Astrocyte (in vitro differentiated cells and primary cell): ENCODE measurements at places on chromosomes 3 and 15.

GRCh38 chr3:11699083-11699427 is 55.3 kb upstream of the VGLL4 start:
- DNase-seq: peak; percentile 68

DNA sequence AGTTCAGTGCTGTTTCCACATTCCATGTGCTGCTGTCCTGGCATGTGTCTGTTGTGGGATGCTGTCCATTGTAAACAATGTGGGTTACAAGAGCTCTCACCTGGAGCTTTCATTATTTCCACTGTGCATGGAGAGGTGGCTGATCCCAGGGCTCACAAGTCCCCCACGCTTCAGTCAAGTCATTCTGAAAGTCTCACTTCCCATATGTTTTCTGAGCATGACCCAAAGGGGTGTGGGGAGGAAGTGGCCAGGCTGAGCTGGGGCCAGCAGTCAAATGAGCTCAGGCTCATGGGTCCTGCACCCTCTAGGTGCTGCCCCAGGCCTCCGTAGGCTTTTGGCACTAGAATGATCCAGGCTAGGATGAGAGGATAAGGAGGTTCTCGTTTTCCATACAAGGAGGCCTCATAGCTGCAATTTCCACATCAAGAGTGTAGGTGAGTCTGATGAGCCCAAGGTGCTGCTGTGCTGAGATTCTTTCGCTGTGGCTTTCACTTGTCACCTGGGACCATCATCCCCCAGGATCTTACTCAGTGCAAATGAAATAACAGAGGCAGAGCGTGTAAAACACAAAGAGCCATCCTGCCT is 22.0 kb downstream of the STARD5 start:
- no peak for DNase-seq

- no peak for DNase-seq
Observed at GRCh38 chr3:23981136-23981535, 36.0 kb downstream of the NR1D2 start.

- no peak for DNase-seq
Observed at GRCh38 chr3:116316771-116317170, 128.5 kb downstream of the LSAMP start.

DNA sequence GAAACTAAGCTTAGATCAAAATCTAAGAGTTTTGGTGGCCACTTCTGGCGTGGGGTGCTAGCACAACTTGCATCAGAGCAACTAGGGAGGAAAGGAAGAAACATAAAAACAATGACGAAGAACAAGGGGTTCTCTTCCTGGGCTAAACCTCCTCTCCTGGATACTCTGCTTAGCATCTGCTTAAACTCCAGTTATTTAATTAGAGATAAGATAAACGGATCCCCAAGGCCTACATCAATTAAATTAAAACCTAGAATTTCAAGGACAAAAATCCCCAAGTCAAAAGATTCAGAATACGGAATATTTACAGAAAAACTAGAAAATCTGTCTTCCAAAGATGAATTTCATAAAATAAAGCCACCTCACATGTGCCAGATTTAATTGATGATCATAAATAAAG is 281.9 kb downstream of the SHOX2 start:
- no peak for DNase-seq

DNA sequence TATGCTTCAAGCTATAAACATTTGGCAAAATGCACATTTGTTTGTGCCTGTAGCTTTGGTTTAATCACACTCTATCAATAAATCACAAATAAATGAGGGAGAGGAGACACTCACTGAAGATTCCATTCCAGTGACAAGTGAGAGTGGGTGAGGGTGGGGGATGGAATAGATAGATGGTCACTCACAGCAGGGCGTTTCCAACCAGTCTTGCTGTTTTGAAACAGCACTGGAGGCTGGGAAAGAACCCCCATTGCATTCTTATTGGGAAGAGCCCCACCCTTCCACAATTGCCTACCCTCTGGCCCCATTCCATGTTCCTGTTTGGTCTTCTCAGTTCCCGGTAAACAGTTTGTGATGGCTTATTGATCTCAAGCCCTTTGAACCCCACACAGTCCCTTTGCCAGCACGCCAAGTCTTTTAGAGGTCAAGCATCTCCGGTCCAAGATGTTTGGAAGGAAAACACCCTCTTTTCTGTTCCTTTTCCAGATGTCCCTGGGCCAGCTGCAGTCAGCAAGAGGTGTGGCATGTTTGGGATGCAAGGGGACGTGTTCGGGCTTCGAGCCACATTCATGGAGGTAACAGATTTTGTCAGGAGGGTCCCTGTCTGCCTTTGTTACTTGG is 30.7 kb downstream of the LMCD1 start:
- DNase-seq: peak; percentile 53

DNA sequence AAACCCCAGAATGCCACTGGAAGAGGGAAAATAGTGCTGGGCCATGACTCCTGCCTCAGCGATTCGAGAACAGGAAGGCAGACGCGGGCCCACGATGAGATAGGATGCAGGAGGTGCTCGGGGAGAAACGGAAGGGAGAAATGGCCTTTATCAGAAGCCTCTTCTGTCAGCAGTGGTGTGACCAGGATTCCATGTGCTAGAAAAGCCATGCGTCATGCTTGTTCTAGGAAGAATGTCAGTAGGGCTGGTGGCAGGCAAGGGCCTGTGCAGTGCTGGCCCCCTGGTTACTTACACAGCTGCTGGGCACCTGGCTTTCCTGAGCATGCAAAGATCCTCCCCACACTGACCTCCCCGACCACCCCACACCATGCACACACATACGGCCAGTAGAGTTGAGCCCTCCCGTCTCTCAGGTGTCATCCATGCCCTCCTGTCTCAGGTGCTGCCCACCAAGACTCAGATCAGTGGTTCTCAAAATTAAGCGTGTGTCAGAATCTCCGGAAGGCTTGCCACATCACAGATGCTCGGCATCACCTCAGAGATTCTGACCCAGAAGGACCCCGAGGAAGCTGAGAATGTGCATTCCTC is 106.7 kb downstream of the ADAMTS17 start:
- DNase-seq: no peak

GRCh38 chr15:60869851-60870250 is 359.3 kb downstream of the RORA start:
- no peak for DNase-seq

DNA sequence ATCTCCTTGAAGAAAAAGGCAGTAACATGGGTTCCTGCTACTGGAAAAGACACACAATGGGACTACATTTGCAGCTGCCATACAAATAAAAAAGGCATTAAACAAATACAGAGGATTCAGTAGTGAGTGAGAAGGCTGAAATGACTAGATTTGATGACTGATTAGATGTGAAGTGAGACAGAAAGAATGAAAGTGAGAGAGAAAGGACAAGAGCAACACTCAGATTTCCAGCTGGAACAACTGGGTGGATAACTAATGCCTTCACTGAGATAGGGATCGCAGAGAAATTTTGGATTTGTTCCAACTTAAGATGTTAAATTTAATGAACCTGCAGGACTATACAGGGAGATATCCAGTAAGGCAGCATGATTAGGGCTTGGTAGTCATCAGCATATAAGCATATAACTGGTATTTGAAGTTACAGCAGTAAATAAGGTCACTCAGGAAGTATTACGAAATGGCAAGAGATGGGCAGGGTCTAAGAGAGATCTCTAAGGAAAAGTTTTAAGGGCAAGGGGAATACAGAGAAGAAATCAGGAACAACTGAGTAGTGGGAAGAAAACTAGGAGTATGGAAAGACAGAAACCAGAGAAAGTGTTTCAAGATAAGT is 8.2 kb downstream of the OSBPL11 start:
- no peak for DNase-seq

- no peak for DNase-seq
Observed at GRCh38 chr15:28901587-28901980, 15.8 kb downstream of the APBA2 start.

DNA sequence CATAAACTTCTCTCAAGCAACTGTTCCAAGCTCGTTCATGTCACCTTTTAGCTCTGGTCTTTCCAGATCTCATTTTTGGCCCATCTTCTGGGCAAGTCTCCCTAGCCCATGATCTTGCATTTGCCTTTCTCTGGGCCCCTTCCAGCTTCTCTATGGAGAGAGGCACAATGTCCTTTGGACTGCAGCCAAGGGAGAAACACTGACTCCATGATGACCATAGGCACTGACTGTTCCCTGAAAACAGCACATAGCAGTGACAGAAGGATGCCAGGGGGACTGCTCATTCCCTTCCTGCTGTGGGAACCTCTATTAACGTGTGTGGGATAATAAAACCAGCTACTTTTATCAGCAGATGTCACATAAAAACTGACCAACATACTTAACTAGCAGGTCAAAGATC is 60.3 kb downstream of the STRIT1 start:
- peak; percentile 65 for DNase-seq

DNA sequence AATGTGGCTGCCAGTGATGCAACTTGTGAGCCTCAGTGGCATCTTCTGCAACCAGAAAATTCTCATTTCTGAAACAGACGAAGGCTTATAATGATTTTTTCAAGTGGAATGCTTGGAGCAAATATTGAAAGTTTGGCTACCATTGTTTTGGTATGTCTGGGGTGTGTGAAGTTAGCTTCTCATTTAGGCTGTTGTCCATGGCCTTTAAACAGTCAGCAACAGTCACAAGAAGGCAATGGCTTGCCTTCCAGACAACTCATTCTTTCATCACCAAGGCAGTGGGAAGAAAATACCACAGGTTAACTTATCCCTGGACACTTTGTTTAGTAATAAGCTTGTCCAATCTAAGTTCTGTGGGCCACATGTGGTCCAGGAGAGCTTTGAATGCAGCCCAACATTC is 4.7 kb upstream of the BNC1 start:
- peak; percentile 74 for DNase-seq

DNA sequence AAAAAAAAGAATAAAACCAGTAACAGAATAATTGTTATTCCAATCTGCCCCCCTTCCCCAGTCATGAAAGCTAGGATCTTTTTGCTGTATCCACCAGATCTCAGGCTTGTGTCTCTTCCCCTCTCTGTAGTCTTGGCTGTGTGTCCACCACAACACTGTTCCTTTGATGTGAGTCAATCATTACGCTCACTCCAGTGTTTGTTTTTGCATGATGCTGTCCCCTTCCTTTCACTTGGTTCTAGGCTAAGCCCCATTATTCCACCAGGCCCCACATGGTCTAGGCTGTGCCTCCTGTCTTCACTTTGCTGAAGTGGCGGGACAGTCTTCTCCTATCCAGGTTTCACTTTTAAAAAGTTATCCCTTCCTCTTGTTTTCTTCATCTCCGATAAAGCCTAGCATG is 13.6 kb downstream of the ACKR2 start:
- no peak for DNase-seq

DNA sequence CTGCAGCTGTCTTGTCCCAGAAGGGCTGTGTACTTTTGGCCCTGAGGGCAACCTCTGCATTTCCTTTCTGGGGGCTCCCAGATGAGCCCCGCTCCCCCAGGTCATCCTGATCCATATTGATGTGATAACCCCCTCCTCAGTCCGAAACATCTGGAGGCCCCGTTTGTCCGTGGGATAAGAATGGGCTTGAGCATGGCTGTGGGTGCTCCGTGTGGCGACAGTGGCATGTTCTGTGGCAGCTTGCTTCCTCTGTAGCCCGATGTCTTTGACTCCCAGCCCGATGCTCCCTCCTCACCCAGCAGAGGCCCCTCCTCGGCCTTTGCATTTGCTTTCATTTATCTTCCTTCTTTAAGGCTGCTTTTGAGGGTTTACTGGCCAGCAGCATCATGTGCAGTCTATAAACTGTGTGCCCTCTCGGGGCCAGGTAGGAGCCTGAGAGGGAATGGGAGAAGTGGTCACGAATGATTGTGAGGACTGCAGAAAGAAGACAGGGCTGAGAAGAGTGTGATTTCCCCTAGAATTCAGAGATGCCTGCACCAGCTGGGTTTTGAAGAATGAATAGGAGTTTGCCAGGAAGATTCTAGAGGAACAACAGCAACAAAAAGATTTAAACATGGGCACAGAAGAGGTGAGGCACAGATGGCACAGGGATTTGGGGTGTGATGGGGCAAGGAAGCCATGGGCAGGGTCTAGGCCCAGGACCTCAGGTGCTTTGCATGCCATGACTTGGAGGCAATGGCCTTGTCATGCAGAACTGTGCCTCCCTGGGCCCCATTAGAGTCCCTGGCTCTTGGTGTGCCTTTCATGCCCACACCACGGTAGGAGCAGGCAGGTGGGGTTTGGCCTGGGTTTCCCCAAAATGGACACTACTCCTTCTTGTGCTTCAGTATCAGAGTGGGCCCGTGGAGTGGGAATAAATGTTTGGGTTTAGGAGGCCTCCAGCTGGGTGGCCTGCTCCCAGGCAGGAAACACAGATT is 34.2 kb downstream of the APBA2 start:
- DNase-seq: no peak

DNA sequence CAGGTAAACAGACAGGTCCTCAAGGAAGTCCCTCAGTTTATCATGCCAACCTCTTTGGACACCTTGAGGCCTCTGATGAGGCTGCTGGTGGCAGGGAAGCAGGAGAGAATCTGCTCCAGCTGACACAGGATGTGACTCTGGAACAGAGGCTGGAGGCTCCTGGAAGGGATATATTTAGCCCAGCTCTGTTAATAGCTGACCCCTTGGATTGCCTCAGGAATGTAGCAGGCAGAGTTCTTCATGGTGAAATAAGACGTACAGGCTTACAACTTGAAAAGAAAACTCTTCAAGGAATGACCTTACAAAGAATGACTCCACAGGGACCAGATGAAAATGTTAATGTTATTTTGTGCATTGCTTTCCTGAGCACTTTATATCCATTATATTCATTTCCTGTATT is 90.5 kb downstream of the AQP9 start:
- DNase-seq: peak; percentile 72

DNA sequence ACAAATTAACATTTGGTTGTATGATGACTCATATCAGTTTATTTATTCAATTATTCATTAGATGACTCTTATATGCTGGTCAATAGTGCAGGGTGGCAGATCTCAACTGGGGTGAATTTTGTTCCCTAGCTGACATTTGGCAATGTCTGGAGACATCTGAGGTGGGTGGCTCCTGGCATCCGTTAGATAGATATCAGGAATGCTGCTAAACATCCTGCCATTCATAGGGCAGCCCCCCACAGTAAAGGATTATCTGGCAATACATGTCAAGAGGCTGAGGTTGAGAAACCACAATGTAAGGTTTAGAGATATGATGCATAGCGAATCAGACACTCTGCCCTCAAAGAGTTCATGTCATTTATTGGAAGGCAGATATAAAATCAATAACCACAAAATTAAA is 719.9 kb downstream of the CADM2 start:
- peak; percentile 2 for DNase-seq

DNA sequence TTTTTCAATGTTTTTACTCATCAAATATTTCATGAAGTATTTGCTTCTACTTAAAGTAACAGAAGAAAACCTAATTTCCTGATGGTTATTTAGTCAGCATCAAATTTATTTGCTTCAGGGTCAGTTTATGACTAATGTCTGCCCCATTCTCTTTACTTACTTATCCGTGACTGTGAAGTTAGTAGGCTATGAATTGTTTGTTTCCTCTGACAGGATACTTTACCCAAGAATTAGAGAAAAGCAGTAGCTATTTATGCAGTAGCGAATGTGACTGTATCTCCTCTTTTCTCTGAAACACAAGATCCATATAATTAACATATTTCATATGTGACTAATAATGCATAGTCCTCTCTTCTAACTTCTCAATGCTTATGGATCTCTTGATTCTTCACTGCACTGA is 329.9 kb upstream of the ROBO1 start:
- DNase-seq: peak; percentile 7
